Hematopoietic multipotent progenitor cell treated with erythropoietin and hydrocortisone succinate and interleukin-3 and kit ligand, for 8 days (in vitro differentiated cells): ENCODE measurements at places on chromosomes 7 and 10.
A peak's percentile ranks its signal among the peaks of the same experiment; 100 is the strongest.

- DNase-seq: no peak
Measured at GRCh38 chr7:28029051-28029450, 151.5 kb downstream of the JAZF1 start.

DNA sequence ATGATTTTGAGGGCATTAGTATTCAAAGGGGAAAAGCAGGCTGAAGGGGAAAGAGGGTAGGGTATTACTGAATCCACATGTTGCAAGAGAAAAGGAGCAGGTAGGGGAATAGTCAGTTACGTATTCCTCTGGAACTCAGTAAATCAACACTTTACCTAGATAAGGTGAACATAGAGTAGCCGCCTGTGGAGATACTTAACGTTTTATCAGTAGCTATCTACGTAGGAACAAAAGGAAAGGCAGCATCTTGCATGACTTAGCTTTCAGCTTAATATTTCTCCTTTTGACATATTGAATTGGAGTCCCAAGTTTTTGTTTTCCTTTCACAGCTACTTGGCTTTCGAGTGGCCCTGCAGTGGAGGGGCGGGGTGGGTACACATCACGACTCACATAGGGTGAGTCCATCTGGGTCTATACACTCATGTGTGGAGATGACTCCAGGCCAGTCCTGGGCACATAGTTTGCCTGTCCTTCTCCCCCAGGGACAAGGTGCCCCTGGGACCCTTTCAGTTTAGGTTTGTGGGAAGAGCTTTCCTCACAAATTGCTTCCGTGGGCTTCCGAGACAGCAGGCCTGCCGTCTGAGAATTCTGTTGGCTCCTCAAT is 48.1 kb downstream of the CCNY start:
- no peak for DNase-seq

DNA sequence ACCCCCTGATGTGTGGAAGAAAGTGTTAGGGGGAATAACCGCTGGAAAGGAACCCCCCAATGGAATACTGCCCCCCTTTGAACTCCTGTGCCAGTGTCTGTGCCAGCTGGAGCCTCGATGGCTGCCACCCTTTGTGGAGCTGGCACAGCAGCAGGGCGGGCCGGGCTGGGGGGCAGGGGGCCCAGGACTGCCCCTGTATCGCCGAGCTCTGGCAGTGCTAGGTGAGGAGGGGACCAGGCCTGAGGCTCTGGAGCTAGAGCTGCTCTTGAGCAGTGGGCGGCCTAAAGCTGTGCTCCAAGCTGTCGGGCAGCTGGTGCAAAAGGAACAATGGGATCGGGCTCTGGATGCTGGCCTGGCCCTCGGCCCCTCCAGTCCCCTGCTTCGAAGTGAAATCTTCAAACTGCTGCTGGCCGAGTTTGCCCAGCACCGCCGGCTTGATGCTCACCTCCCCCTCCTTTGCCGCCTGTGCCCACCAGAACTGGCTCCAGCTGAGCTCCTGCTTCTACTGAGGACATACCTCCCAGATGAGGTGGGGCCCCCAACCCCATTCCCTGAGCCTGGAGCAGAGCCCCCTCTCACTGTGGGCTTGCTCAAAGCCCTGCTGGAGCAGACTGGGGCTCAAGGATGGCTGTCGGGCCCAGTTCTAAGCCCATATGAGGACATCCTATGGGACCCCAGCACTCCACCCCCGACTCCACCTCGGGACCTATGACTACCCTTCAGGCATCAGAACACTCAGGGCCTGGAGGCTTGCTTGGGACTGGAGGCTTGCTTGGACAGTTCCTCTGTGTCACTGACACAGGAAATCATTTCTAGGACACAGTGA is 2.2 kb downstream of the HPS6 start:
- no peak for DNase-seq

DNA sequence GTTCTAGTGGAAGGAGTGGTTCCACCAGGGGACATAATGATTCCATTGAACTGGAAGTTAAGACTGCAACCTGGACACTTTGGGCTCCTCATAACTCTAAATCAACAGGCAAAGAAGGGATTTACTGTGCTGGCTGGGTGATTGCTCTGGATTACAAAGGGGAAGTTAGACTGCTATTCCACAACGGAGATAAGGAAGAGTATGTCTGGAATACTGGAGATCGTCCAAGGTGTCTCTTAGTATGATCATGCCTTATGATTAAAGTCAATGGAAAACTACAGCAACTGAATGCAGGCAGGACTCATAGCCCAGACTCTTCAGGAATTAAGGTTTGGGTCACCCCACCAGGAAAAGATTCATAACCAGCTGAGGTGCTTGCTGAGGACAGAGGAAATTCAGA is 310.6 kb upstream of the MGMT start:
- no peak for DNase-seq

- no peak for DNase-seq
Measured at GRCh38 chr10:331186-331585, 195.9 kb downstream of the ZMYND11 start.

GRCh38 chr10:9189448-9189847 is 1135.0 kb downstream of the GATA3 start:
- no peak for DNase-seq

DNA sequence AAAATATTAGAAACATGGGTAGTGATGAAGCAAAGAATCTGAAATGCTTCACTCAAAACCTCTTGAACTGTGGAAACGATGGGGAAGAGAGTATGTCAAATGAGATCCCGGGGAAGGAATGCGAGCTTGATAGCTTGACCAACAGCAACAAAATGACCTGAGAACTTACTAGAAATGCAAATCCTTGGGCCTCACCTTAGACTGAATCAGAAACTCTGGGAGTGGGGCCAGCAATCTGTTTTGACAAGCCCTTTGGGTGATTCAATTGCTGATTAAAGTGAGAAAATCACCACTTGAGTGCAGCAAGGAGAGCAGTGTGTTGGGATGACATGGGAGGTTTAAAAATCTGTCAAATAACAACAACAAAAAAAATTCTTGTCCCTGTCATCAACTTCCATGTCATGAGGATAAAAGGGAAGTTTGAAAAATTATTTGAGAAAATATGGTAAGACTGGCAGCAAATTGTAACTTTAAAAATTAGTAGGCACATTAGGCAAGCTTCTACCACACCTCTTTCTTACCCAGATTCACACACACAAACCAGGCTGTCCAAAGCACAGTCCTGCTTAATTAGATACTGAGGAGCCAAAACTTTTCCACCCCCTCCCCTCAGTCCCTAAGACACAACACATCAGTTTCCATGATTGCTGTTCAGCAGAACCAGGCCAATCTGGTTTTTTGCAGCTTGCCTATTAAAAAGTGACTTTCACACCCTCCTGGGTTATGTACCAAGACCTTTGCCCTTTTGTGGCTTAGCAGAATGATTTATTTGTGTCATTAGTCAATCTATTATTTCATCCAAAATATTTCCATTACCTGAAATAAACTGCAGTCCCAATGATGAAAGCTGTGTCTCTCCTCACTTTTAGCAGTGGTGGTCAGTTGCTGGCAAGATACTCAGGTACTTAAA is 15.6 kb downstream of the CALCR start:
- DNase-seq: no peak

DNA sequence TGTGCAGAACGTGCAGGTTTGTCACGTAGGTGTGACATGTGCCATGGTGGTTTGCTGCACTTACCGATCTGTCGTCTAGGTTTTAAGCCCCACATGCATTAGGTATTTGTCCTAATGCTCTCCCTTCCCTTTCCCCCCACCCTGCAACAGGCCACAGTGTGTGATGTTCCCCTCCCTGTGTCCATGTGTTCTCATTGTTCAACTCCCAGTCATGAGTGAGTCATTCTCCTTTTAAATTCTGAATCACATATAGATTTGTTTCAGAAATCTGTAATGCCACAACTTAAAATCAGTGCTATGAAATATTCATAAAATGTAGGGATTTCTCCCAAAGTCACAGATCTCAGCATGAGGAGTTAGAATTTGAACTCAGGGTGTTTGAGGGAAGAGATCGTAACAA is 552.5 kb upstream of the MBL2 start:
- DNase-seq: no peak

GRCh38 chr10:113300617-113301016 is 252.2 kb upstream of the HABP2 start:
- no peak for DNase-seq

- DNase-seq: no peak
Measured at GRCh38 chr10:5518143-5518542, 6.6 kb upstream of the CALML3 start.

GRCh38 chr7:92916770-92917224 is 80.4 kb upstream of the CDK6 start:
- DNase-seq: no peak

- no peak for DNase-seq
Measured at GRCh38 chr7:114857605-114858004, 64.3 kb upstream of the MDFIC start.

DNA sequence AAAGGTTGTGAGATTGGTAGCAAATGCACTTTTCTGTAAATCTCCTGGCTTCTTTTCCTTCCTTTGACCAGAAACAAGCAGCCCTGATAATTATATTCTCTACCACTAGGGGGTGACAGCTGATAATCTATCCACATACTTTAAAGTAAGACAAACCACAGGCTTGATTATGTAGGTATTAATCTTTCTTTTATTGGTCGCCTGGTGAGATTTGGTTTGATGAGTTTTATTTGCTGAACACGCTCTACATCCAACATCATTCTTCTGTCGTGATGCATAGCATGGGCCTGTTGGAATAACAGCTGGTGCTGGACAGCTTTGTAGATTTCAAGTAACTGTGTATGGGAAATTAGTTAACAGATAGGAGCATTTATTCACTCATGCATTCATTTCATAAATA is 63.5 kb downstream of the ZNF365 start:
- DNase-seq: peak; percentile 61

DNA sequence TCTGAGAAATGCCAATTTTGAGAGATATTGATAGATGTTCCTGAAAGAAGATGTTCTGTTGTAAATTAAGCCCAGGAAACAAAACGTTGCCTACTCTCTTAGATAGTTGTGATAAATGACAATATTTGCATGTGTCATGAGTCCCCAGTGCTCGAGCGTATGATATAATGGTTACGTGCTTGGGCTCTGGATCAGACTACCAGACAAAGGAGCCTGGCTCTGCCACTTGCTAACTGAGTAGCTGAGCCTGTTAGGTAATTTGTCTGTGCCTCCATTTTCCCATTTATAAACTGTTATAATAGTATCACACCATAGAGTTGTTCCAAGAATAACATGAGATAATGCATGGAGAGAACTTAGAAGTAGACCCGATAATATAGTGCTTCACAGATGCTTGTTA is 1.8 kb downstream of the A1CF start:
- no peak for DNase-seq

- DNase-seq: no peak
Measured at GRCh38 chr10:127024685-127025435, 119.6 kb downstream of the DOCK1 start.

DNA sequence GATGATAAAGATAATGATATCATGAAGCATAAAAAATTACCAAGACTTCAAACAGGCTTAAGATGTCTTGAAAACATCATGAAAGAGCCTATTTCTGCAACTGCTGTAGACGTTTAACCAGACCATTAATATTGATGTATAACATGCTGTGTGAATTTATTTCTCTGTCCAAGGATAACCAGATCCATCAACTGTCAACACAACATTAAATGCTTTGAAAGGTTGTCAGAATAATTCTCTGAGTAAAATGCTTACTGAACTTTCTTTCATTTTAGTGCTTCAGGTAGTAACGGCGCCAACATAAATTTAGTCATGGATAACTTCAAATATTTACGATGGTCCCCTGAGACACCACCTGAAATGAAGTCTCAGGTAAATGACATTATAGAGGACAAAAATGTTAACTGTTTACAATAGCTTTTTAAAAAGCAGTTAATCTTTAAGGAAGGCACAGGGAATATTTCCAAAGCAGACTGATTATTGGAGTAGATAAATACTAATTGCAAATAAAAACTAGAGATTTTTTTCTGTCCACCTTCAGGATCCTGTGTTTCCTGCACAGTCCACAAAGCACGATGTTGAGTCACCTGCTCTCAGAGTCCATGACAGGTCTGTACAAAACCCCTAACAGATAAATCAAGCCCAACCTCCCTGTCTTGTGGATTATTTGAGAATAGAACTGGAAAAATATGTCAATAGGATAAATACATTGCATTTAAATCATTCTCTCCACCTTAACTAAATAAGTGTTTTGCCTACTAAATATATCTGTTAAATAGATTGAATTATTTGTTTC is 1213.2 kb downstream of the XPNPEP1 start:
- no peak for DNase-seq
